Parietal lobe (tissue), 2 donors: ENCODE measurements at places on chromosomes 2 and 18. TPM values are rescaled to one million over a fixed set of nuclear protein-coding genes. Genes with fewer than 3 reads are reported as not detected.

The CDCA7 gene
- 26.6 TPM for total RNA-seq

The RND3 gene
- total RNA-seq, result 152 TPM

The SDC1 gene
- total RNA-seq, result 5.3 TPM

The SAG gene
- total RNA-seq, result 0.63 TPM

The RTP5 gene
- 3.1 TPM for total RNA-seq

The TXNDC2 gene
- total RNA-seq, result not detected

The SLC5A7 gene
- total RNA-seq, result 1.3 TPM

The ANKRD62 gene
- total RNA-seq, result 0.63 TPM

The TMEM17 gene
- total RNA-seq, result 1.9 TPM

The GALNT14 gene
- total RNA-seq, result 16.0 TPM

The GATA6 gene
- not detected for total RNA-seq

The ABCG5 gene
- total RNA-seq, result not detected

The HTR2B gene
- 0.31 TPM for total RNA-seq

The UGT1A3 gene
- not detected for total RNA-seq

The RPL31 gene
- 759 TPM for total RNA-seq

The MC5R gene
- total RNA-seq, result 5.0 TPM

The ODC1 gene
- total RNA-seq, result 142 TPM

The DLX2 gene
- 9.4 TPM for total RNA-seq
